ENCODE measurements at places on chromosomes 11 and 22.
A peak's percentile ranks its signal among the peaks of the same experiment; 100 is the strongest.

GRCh38 chr22:47297261-47298016, 535.0 kb downstream of the TBC1D22A start:
- DNase-seq, result no peak

- no peak for DNase-seq
Measured at GRCh38 chr22:44297470-44298061, 15.2 kb downstream of the SHISAL1 start.

GRCh38 chr22:20573833-20574615, 66.6 kb downstream of the MED15 start:
- DNase-seq, result no peak

DNA sequence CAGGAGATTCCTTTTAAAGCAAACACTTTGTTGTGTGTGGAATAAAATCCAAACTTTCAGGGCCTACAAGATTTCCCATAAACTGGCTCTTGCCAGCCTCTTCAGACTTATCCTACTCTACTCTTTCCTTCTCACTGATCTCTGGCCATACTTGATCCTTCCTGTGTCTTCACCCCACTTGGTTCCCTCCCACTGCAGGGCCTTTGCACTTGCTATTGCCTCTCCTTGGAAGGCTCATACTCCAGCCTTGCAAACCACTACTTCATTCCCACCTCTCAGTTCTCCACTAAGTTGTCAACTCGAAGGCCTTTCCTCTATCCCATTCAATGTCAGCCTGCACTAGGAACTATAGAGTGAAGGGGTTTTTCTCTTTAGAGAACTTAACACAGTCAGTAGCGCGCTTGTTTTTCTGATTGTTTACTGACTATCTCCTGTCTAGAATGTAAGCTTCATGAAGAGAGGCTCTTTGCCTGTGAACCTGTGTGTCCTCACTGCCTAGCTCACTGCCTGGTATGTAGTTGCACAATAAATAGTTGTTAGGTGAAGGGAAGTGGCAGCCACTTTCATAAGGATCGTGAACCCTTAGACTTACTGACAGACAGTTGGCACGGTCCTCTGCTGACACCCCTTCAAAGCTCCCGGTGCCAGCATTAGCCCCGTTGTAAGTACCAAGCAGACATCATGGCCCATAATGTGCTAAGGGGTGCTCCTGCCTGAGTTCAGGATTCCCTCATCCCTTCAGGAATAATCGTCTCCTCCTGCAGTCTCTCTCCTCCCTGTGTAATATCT, 833 bp upstream of the ME3 start:
- no peak for DNase-seq

- no peak for DNase-seq
Measured at GRCh38 chr22:40967111-40967760, 16.1 kb downstream of the RBX1 start.

DNA sequence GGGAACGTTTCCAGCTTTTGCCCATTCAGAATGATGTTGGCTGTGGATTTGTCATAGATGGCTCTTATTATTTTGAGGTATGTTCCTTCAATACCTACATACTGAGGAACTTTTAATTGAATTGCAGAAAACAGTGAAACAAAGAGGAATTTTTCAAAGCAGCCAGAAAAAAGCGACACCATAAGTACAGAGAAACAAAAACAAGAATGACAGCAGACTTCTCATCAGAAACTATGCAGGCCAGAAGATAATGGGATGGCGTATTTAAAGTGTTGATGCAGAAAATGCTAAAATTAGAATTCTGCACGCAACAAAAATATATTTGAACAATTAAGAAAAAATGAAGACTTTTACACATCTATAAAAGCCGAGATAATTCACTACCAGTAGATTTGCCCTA, 95.4 kb upstream of the TIMP3 start:
- no peak for DNase-seq

GRCh38 chr11:66589996-66590675, 2.7 kb downstream of the CCDC87 start:
- no peak for DNase-seq

DNA sequence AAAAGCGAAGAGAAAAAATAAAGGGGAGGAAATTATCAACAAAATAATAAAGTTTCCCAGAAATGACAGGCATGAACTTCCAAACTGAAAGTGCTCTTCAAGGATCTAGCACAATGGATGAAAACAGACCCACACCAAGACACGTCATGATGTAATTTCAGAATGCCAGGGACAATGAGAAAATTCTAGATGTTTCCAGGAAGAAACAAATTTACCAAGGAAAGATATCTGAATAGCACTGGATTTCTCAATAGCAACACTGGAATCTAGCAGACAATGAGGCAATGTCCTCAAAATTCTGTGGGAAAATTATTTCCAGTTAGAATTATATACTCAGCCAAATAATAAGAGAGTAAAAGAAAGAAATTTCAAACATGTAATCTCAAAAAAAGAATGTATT, 46.0 kb downstream of the DENND5A start:
- DNase-seq, result no peak

DNA sequence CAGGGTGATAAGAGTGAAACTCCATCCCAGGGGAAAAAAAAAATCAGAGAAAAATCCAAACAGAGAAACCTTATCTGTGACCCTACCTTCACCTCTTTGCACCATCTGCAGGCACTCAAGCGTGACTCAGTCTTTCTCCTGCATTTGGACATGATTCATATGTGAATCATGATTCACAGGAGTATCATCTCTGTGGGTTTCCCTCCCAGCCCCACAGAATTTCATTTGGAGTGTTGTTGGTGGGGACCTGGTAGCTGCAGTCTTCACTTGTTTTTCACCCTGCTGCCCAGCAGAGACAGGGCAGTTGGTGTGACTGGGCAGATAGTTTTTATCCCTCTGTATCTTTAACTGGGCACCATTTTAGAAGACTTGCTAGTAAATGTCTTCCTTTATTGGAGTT, 75.7 kb downstream of the DEPDC5 start:
- DNase-seq, result no peak

GRCh38 chr22:17678817-17679385, 40.3 kb downstream of the BCL2L13 start:
- no peak for DNase-seq

DNA sequence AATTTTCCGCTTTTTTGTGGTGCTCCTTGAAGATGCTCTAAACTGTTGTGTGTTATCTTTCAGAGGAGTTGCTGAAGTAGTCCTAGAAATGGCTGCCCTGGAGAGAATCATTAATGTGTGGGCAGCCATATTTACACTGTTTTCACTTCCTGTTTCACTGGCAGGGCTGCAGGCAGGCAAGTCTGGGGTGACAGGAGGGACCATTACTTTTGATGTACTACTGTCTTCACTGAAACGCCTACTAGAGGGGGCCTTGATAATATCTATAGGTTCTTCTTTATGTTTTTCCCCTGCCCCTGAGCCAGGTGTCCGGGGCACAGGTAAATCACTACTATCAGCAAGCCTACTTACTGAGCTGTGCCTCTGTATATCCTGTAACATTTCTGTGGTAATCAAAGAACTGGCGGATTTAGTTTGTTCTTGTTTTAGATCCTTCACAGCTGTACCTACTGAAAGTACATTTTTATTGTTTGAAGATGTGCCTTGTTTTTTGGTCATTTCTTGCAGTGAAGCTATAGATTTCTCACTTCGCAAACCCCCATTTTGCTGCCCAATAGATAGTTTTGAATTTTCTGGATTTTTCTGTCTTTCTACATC, 39.7 kb downstream of the ACAT1 start:
- no peak for DNase-seq

GRCh38 chr22:26139310-26139709, 30.0 kb upstream of the SEZ6L start:
- no peak for DNase-seq

GRCh38 chr11:32602657-32603415, 19.2 kb downstream of the EIF3M start:
- DNase-seq, result no peak

GRCh38 chr11:57546869-57547475, 9.6 kb downstream of the SMTNL1 start:
- no peak for DNase-seq

DNA sequence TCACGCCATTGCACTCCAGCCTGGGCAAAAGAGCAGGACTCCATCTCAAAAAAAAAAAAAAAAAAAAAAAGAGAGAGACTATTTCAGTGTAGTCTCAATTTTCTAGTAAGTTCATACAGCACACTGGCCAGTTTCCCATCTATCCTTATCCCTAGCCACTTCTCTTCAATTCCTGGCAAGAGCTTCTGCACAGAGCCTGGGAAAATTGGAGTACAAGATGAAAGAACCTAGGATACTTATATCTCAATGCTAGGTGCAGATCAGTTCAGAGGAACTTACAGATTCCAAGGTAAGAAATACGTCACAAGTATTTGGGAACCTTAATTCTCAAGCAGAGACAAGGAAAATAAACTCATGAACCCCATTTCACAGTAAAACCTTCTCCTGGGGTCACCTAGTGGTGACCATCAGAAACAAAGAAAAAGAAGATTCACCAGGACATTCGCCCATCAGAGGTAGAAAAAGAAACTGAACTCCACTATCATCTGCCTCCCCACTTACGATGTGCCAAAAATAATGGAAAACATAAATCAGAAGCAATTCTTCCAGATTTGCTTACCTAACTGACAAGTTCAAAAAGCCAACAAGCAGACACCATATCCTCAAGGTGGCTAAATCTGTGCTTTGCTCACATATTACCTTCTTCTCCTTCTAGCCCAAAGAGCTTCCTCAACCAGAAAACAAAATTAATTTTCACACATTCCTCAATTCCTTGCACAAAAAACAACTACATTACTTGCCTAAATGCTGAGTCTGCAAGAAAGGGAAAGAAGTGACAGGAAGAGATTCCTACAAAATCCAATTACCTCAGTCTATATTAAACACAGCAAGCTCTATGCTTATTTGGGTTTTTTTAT, 4.9 kb downstream of the DENND5A start:
- no peak for DNase-seq

GRCh38 chr11:122207921-122208764, 92.1 kb upstream of the BLID start:
- no peak for DNase-seq

- DNase-seq, result no peak
Measured at GRCh38 chr11:78773077-78773476, 198.4 kb upstream of the NARS2 start.

- DNase-seq, result no peak
Measured at GRCh38 chr11:115148101-115148500, 356.1 kb downstream of the CADM1 start.

- no peak for DNase-seq
Measured at GRCh38 chr11:130441719-130442118, 6.7 kb upstream of the ADAMTS15 start.

DNA sequence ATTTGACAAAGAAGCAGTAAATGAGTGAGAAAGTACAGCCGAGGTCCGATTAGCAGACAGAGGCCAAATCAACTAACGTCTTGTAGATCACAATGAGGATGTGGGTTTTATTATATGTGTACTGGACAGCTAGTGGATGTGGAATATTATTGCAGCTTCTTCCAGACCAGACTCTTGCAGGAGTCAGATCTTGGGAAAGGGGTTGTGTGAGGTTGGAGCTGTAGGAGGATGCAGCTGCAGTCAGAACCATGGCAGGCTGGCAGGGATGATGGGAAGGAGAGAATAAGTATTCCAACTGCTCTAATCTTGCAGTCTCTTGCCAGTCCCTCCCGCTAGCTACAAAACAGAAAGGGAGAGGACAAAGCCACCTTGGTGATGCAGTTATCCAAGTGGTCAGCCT, 46.8 kb upstream of the LDLRAD3 start:
- DNase-seq, result no peak

GRCh38 chr11:47156333-47156732, 20.3 kb downstream of the ARFGAP2 start:
- no peak for DNase-seq

DNA sequence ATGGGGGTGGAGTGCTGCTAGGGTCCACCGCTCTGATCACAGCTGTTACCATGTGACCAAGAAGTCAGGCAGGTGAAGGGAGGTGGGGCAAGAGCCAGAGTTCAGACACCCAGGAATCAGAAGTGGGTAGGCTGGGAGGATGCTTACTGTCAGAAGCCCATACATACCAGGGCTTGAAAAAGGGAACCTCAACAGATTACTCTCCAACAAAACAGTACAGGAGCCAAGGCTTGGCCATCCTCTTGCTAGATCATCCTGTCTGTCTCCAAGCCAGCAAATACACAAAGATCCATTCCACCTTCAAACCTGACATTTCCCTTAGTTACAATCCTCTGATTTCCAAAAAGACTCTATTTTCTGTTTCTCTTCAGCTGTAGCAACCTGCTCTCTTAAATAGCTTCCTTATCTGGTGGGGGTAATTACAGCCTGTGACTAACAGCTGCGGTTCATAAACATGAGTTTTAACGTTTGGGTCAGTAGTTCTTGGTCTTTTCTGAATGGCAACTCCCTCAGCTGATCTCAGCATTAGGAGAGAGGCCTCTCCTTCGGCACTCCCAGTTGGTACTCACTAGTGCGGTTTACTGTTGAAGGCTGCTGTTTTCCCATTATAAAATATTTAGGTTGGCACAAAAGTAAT, 31.1 kb upstream of the WT1 start:
- no peak for DNase-seq

DNA sequence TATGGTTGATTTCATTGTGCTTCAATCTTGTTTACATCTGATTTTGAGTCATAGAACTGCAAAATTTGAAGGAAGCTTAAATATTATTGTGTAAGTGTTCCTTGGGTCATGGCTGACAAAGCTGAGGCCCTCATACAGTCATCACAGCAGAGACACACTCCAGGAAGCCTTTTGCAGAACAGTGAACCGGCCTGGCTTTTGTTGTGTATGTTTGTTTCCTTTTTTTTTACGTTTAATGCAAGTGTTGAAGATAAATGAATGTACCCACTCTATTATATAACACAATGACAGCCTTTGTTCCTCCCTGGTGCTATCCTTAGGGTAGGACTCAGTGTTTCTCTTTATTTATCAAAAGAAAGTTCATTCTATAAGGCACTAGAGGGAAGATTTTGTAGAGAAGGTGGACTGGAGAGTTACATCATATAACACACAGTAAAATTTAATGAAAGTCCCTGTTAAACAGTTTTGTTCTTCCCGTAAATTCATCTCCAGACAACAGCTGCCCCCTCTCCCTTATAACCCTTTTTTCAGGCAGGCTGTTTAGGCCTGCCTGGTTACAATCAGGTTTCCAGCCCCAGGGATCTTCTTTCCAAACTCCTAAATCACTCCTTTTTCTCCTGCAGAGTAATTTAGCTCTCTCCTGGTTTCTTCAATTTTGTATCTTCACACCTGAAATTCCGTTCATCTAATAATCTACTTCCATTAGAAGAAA, 34.3 kb upstream of the CSTF3 start:
- DNase-seq, result no peak

- no peak for DNase-seq
Measured at GRCh38 chr22:45777046-45777851, 105.6 kb downstream of the ATXN10 start.

GRCh38 chr22:22710719-22711531, 66.5 kb downstream of the GGTLC2 start:
- DNase-seq, result peak; percentile 69

DNA sequence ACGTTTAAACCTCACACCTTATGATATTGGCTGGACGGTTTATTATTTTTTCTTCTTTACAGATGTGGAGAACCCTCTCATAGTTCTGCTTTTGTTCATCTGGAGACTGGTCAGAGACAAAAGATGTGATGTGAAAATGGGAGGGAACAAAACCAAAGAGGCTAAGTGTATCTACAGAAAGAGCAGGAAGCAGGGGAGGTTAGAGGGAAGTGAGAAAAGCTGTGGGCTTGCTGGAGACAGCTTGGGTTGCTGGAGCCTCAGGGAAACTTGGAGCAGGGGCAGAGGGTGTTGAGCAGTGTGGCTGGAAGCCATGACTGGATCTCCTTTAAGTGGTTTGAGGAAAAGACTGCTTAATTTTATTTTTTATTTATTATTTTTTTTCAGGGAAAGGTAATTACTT, 79.0 kb upstream of the SNX19 start:
- DNase-seq, result no peak

- DNase-seq, result no peak
Measured at GRCh38 chr11:10208131-10208575, 85.9 kb downstream of the SBF2 start.
